ENCODE measurements at places on chromosomes 13 and 19. TPM values are rescaled to one million over a fixed set of nuclear protein-coding genes. Genes with fewer than 3 reads are reported as not detected.

The PPP5C gene
- total RNA-seq, result 62.5 TPM

The RNF113B gene
- total RNA-seq, result not detected

The IL11 gene
- total RNA-seq, result 3.7 TPM

The MYH14 gene
- total RNA-seq, result 0.07 TPM

The FGF21 gene
- not detected for total RNA-seq

The ELSPBP1 gene
- not detected for total RNA-seq

The ZNF723 gene
- total RNA-seq, result not detected

GRCh38 chr13:43546816-43547215, 240.0 kb downstream of the ENOX1 start:
- DNase-seq, result no peak

- DNase-seq, result no peak
These were observed 29.5 kb downstream of the FPR3 start for GRCh38 chr19:51824281-51825005.

DNA sequence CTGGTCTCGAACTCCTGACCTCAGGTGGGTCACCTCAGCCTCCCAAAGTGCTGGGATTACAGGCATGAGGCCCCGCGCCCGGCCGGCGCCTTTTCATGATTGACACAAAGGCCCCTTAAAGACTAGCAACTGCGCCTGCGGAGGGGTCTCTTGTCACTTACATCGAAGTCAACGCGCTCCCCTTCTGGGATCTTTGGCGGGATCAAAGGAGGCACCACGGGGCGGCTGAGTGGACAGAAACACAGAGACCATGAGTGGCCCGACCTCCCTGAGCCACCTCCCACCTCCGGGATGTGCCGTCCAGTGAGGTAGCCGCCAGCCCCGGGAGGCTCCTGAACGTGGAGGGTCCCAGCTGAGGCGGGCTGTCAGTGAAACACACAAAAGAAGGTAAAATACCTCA, 7.3 kb downstream of the TNNT1 start:
- DNase-seq, result no peak

DNA sequence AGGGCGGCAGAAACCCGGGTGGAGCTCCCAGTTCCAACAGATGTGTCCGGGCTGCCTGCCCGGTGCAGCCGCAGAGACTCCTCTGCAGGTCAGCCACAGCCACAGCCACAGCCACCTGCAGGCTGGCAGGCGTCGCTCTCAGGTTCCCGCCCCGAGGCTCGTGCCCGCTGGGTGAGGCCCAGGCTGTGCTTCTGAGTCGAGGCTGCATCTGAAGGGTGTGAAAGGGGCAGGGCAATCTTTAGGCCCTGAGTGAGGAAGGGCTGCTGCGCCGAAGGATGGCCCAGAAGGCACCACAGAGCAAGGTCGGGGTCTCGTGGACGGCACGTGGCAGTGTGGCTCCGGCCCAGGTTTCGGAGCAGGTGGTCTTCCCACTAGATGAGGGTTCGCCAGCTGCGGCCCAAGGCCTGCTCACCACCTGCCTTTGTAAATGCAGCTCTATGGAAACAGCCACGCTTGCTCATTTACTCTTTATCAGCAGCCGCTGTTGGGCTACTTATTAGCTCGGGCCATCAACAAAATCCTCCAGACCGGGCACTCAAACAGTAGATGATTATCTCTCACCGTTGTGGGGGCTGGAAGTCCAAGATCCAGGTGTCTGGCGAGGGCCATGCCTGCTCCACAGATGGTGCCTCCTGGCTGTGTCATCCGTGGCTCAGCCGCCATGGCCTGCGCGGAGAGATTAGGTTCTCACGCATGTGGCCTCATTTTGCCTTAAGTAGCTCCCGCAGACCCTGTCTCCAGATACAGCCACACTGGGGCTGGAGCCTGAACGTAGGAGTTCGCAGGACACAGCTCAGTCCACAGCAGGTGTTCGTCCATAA, 40.3 kb upstream of the TFDP1 start:
- DNase-seq, result no peak

All from foreskin keratinocyte (primary cell).